Tongue (tissue), 3 donors: ENCODE measurements at places on chromosomes 3 and 15. TPM values are rescaled to one million over a fixed set of nuclear protein-coding genes. Genes with fewer than 3 reads are reported as not detected.

- DNase-seq = peak; percentile 40
Measured at GRCh38 chr15:101723171-101723873, 951 bp downstream of the TARS3 start.

- DNase-seq = no peak
Measured at GRCh38 chr3:31370380-31370666, 162.4 kb upstream of the STT3B start.

DNA sequence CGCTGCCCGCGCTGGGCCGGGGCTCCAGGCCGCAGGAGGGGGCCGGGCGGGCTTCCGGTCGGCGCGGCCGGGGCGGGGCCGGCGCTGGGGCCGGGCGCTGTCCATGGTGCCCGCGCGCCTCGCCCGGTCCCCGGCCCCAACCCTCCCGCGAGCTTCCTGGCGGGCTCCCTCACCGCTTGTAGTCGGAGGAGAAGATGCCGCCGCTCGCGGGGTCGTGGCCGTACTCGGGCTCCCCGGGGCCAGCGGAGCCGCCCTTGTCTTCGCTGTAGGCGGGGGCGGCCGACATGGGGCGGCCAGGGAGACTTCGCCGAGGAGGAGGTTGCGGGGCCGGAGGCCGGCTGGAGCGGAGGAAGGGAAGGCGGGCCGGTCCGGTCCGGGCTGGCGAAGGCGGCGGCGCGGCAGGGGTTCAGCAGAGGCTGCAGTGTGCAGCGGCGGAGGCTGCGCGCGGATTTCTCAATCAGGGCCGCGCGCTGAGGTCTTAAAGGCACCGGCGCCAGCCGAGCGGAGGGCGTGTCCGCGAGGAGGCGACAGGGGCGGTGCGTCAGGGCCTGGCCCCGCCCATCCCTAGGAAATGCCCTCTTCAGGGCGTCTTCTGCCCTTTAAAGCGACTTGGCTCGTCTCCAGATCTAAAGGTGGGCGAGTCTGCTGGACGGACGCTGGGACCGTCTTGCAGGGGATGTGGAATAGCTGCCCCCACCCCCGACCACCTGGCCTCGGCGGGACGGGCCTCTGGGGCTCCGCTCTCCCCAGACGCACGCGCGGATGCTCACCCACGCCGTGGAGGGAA lies at the start of gene AP3B2:
AP3B2 (minus strand) TSS at position 455 of the 787 bp plus-strand sequence; CDS start at position 286, 169 bp downstream.
- DNase-seq = peak; percentile 81

- DNase-seq = peak; percentile 23
Measured at GRCh38 chr3:29171043-29171990, 109.6 kb upstream of the RBMS3 start.

GRCh38 chr3:120637851-120638559 lies 41.9 kb downstream of the NDUFB4 start:
- DNase-seq = no peak

DNA sequence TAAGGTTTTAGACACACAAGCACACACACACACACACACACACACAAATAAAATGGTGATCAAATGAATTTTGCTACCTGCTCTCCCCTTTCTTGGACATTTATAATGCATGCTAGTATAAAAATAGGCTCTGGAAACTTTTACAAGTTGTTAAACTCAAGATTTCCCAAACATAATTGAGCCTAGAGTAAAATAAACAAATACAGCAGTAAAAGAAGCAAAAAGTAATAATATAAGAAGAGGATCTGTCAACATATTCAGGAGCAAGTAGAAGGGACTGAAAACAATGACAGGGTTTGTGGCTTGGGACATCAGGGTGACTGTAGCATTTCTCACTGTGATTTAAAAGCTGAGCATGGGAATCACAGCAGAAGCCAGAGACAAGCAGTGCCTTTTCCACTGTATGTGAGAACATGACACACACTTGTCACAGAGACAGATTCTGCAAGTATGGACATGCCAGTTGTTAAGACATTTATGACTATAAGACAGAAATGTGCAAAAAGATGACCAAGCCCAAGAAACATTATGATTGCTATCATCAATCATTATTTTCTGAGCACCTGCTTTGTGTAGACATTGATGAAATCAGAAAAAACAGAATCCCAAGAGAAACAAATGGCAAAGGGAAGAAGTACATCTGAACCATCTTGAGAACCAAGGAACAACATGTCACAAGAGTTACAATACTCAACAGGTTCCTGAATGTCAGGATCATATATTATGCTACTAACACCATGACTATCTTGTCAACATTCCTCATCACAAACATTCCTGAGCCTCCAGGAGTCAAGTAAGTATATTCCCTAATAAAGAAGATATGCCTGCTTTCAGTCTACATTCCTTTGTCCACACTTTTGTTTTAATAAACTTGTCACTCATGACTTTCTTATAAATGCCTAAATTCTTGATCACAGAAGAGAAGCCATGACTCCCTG lies 7.1 kb downstream of the THRB start:
- no peak for DNase-seq

GRCh38 chr3:194769020-194769643 lies 83.4 kb downstream of the FAM43A start:
- DNase-seq = peak; percentile 98

- DNase-seq = no peak
Measured at GRCh38 chr15:26231096-26231495, 368.0 kb upstream of the ATP10A start.

GRCh38 chr3:145094355-145094941 lies 1066.5 kb downstream of the PLOD2 start:
- DNase-seq = peak; percentile 57

GRCh38 chr3:151144016-151144415 lies 58.6 kb downstream of the MED12L start:
- no peak for DNase-seq

GRCh38 chr3:100277255-100277800 lies 16.5 kb downstream of the TBC1D23 start:
- DNase-seq = no peak

- DNase-seq = no peak
Measured at GRCh38 chr3:11077466-11077865, 76.8 kb upstream of the HRH1 start.

GRCh38 chr3:85020828-85021227 lies 62.0 kb downstream of the CADM2 start:
- no peak for DNase-seq

DNA sequence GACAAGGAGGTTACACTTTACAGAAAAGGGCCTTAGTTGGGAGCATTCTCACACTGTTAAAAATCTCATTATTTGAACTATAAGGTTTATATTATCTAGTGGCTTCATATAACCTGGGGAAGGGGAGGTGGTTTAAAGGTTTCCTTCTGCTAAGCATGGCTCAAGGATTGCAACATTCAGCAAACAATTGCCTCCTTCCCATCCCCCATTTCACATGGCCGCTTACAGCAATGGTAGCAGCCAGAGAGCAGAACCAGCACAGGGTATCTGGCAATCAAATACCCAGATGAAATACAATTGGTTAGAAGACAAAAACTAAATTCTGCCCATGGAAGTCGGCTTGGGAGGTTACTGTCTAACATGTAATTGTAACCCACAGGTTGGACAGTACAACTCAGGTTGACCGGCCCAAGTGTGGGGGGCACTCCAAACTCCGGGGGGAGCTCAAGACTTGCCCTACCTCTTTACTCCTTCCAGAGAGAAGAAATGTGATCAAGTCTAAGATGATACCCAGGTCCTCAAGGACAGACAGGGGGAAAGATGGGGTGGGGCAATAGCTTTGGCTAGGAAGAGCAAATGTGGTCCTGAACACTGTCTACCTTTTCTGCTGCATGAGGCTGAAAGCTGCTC lies 15.5 kb downstream of the ETV5 start:
- no peak for DNase-seq

GRCh38 chr3:146524961-146525360 lies 19.4 kb downstream of the PLSCR1 start:
- no peak for DNase-seq

- peak; percentile 52 for DNase-seq
Measured at GRCh38 chr3:194671511-194671899, 486 bp downstream of the LSG1 start.

DNA sequence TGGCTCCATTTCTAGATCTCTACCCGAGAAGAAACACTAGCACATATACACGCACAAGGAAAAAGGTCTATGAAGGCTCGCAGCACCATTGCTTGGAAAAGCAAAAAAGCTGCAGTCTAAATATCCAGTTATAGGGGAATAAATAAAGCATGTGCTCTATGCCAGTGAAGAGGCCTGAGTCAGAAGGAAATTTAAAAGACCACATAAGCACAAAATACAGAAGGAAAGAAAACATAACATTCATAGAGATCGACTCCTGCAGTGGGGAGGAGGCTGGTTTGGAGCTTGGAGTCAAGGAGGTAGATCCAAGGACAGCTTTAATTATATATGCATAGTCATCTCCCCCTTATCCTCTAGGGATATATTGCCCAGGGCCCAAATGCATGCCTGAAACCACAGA lies 114.4 kb downstream of the PDZRN3 start:
- DNase-seq = no peak

- no peak for DNase-seq
Measured at GRCh38 chr15:31160740-31161495, 59.4 kb upstream of the TRPM1 start.

DNA sequence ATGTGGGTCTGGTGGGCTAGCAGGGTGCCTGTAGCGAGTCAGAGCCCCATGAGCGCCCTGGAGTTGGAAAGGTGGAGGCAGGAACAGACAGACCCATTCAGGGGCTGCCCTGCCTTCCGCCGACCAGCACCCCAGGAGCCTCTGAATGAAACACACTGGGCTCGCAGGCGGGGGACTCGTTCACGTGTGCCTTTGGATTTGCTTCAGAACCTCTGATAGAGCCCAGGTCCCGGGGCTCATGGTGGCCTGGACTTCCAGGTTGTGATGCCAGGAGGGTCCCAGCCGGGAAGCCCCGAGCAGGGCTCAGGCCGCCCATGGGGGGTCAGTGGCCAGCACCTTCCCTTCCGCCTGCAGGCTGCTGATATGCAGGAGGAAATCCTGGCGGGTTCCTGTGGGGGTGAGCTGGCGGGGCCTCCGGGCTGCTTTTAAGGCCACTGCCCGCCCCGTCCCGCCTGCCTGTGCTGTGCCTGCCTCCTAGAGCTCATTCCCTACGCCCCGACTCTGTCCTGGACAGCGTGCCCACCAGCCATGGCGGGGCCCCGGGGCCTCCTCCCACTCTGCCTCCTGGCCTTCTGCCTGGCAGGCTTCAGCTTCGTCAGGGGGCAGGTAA lies at the start of gene STAB1:
STAB1 (plus strand) TSS at position 453 of the 610 bp plus-strand sequence; CDS start at position 529, 76 bp downstream.
- DNase-seq = no peak

GRCh38 chr3:30518872-30519271 lies 87.5 kb upstream of the TGFBR2 start:
- DNase-seq = no peak

DNA sequence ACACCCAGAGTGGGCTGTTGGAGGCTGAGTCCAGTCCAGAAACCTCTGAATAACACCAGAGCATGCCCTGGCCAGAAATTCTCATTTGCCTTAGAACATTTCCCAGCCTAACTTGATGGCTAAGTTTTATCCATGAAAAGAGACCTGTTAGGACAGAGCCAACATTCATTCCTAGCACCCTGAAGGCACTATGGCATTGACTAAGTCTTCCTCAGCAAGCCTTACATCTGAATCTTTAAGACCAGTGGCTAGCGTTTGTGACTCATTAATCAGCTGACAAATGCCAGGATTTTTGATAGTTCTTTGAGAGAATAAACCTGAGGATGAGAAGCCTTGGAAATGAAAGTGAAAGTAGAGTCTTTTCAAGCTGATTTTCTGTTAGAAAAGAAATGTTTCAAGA lies 1087.1 kb upstream of the ALCAM start:
- no peak for DNase-seq

DNA sequence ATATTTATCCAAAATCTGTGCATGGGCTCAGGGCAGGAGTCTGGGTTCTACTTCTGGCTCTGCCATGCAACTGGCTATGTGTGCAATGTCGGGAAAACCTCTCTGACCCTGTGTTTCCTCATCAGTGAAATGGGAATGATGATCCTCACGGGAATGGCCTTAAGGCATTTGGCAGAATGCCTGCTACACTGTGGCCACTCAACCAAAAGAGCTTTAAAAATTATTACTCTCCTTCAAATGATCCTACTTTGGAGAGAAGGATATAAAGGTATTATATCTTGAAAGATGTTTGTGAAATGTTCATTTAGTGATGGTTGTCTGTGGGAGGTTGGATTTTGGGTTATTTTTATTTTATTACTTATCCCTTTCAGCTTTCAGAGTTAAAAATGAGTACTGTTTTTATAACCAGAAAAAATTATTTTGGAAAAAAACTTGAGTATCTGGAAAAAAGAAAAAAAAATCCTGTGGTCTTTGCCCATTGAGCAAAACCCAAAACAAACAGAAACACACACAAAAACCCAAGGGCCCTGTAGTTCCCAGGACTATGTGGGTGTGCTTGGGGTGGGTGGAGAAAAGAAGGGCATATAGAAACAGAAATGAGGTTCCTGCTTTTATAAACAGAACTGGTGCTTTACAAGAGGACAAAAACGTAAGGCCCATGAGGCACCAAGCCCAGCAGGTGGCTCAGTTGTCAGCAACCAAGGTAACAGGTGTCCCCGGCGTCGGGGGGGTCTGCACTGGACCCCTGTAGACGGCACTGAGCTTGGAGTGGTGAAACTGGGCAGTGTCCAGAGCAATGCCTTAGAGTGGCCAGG lies 22.0 kb downstream of the RGMA start:
- no peak for DNase-seq

ZIC1 gene
- total RNA-seq = 1.9 TPM

EXOSC7 gene
- 49.7 TPM for total RNA-seq

DENND4A gene
- 58.4 TPM for total RNA-seq

ABCF3 gene
- 77.6 TPM for total RNA-seq

GABRB3 gene
- total RNA-seq = 4.8 TPM

RETNLB gene
- not detected for total RNA-seq

BCHE gene
- 44.0 TPM for total RNA-seq

TMEM108 gene
- 4.6 TPM for total RNA-seq

DIPK2A gene
- 48.0 TPM for total RNA-seq
